ENCODE measurements at places on chromosomes 7 and 10.

DNA sequence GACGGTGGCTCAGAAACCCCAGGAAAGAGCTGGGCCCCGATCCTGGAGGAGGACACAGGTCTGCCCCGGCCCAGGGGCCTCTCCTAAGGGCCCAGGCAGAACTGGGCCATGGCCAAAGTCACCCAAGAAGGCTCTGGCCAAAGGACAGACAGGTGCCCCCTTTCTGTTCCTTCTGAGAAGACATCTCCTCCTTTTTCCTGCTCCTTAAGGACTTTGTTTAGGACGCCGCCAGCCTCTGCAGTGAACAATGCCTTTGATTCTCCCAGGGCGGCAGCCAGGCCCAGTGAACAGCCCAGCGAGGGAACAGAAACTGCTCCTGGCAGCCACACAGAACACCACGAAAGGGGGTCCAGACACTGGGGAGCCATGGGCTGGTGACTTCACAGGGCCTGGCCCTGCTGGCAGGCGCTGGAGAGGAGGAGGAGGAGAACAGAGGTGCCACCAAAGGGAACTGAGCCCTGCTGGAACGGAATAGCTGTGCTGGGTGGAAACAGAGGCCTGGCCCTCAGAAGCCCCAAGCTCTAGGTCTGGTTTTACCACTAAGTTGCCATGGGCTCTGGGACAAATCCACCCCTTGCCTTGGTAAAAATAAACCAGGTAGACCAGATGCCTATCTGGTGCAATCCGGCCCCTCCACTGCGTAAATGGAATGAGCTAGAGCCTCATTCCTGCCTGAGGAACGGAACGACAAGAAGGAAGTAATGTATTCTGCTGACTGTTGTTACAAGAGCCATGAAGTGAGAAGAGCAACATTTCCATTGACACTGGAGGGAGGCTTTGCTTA lies 163.3 kb upstream of the RHEB start:
- DNase-seq = no peak

GRCh38 chr7:137818036-137818435 lies 28.7 kb downstream of the DGKI start:
- DNase-seq = peak; percentile 9

- no peak for DNase-seq
Observed at GRCh38 chr10:14873090-14873760, 5.4 kb upstream of the SUV39H2 start.

GRCh38 chr7:26374647-26375373 lies 83.1 kb downstream of the SNX10 start:
- DNase-seq = no peak

DNA sequence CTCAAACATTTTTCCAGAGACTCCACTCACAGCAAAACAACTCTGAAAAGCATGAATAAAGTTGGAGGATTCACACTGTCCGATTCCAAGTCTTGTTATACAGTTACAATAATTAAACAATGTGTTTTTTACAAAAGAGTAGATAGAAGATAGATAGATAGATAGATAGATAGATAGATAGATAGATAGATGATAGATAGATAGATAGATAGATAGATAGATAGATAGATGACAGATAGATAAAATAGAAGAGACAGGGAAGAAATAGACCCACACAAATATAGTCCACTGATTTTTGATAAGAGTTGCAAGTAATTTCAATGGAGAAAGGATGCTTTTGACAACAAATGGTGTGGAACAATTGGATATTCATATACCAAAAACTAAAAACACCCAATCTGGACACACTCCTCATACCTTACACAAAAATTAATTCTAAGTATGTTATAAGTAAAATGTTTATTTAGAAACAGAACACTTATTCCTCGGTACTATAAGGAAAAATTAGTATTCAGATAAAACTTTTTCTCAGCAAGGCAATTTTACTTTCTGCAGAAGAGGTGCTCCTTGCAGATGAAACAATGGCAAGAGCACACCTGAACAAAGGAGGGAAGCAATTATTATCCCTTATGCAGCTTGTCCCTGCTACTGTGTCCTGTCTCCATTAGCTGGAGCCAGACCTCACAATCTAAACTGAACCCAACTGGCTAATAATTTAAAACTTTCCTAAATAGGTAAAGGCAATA lies 5.7 kb upstream of the TAS2R39 start:
- DNase-seq = no peak

DNA sequence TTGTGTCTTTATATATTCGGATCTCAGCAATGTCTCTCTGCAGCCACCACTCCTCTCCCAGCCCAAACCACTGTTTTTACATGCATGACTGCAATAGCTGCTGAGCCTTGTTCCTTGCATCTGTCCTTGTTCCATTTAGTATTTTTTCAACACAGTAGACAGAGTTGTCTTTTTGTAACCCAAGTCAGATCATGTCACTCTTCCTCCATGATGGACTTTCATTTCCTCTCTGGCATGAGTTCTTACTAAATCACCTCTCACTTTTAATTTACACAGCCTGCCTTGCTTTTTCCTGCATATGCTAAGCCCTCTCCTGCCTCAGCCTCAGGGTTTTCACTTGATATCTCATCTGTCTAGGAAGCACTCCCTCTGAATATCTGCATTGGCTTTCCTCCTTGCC lies 353.2 kb downstream of the HGF start:
- no peak for DNase-seq

GRCh38 chr7:134886353-134887057 lies 99.8 kb upstream of the AGBL3 start:
- DNase-seq = no peak
